ENCODE measurements at places on chromosomes 5 and 9. TPM values are rescaled to one million over a fixed set of nuclear protein-coding genes. Genes with fewer than 3 reads are reported as not detected.

DNA sequence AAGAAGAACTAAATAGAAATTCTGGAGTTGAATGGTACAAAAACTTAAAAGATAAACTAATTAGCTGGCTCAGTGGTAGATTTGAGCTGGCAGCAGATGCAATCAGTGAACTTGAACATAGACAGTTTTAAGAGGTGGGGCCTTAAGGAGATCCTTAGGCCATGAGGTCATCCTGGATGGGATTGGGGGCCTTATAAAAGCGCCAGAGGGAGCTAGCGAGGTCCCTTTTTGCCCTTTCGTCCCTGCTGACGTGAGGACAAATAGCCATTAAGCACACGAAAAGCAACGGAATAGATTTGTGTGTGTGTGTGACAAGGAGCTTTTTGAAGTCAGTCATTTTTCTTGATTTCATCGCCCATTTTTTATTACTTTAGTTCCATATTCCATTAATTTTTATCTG is 83.3 kb downstream of the ZNF354C start:
- H3K27me3 ChIP-seq, result no peaks in the 10 kb centered on the region
- DNase-seq, result no peak
- H3K36me3 ChIP-seq, result no peaks in the 10 kb centered on the region
- no peak overlapping the region for H3K27ac ChIP-seq

DNA sequence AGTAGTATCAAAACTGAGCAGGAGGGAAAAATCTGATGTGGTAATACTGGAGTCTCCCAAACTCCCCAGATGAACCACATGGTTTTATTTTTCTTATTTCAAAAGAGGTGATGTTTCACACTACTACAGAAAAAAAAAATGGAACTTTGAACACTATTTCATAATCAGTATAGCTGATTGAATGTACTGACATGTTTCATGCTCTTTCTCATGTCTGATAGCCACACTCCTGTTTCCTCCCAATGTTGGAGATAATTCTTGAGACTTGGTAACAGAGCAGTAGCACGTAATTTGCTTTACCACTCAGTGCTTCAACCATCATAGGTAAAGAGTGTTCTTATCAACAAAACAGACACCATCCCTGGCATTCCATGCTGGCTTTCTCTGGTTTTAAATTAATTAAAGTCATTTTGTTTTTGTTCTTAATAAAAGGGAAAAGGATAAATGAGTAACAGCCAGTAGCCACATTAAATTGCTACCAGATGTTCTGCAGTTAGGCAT is 85.2 kb downstream of the MUSK start:
- H3K4me1 ChIP-seq, result no peaks in the 10 kb centered on the region
- no peak overlapping the region for H3K4me3 ChIP-seq
- no peak for DNase-seq
- H3K27ac ChIP-seq, result no peak overlapping the region
- H3K36me3 ChIP-seq, result no peaks in the 10 kb centered on the region

GRCh38 chr5:134430001-134430569 is 18.4 kb upstream of the CDKN2AIPNL start:
- no peaks in the 10 kb centered on the region for H3K27me3 ChIP-seq
- no peak overlapping the region for H3K27ac ChIP-seq
- no peak overlapping the region for H3K4me3 ChIP-seq
- no peaks in the 10 kb centered on the region for H3K36me3 ChIP-seq
- no peaks in the 10 kb centered on the region for H3K4me1 ChIP-seq
- no peak for DNase-seq

GRCh38 chr5:164220522-164220921 is 715.1 kb downstream of the MAT2B start:
- no peak for DNase-seq
- no peaks in the 10 kb centered on the region for H3K27me3 ChIP-seq
- no peaks in the 10 kb centered on the region for H3K36me3 ChIP-seq
- no peaks in the 10 kb centered on the region for H3K4me1 ChIP-seq
- no peak overlapping the region for H3K27ac ChIP-seq
- H3K4me3 ChIP-seq, result no peak overlapping the region

DNA sequence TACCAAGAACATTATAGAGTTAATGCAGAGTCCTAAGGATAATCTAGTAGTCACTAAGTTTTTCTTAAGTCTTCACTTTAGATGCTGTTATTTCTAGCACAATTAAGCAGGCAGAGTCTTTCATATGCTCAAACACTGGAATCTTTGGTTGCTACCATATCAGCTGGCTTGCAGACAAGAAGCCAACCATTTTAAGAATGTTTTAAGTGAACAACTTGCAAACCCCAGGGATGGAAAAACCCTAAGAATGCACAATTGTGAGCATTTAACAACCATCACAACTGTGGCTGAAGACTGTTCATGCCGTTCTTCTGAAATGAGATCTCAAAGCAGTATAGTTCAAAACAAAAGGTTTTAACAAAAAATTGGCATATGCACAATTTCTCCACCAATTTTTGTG is 55.1 kb downstream of the CSNK1A1 start:
- DNase-seq, result no peak
- H3K27ac ChIP-seq, result no peak overlapping the region
- no peaks in the 10 kb centered on the region for H3K4me1 ChIP-seq
- H3K36me3 ChIP-seq, result no peaks in the 10 kb centered on the region
- no peaks in the 10 kb centered on the region for H3K27me3 ChIP-seq
- no peak overlapping the region for H3K4me3 ChIP-seq

DNA sequence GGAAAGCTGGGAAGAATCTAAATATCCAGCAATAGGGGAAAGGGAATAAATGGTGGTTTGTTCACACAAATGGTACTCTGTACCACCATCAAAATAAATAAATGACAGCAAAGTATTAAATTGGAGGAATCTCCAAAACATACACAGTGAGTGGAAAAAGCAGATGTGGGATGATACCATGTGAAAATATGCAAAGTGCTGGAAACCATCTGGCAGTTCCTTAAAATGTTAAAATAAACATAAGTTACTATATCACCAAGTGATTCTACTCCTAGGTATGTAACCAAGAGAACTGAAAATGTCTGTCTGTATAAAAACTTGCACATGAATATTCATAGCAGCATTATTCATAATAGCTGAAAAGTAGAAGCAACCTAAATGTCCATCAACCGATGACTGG is 41.9 kb upstream of the TEX48 start:
- H3K4me3 ChIP-seq, result no peak overlapping the region
- no peaks in the 10 kb centered on the region for H3K27me3 ChIP-seq
- H3K4me1 ChIP-seq, result no peaks in the 10 kb centered on the region
- no peak for DNase-seq
- no peaks in the 10 kb centered on the region for H3K36me3 ChIP-seq

DNA sequence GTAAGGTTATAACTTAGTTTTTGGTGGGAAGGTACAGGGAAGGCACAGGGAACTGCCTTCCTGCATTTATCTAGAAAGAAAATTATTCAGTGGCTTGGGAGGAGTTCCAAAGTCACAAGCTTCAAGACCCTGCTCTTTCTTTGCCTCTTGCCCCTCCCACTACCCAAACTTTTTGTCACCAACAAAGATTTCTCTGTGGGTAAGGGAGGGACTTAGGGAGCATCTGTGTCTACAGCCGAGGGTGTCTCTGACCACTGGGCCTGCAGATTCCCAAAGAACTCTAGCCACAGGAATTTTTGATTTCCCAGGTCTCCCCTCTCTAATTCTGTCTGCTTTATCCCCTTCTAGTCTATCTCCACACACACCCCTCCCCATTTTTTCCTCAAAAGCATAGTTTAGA is 2.1 kb downstream of the ECSCR start:
- H3K27me3 ChIP-seq, result no peaks in the 10 kb centered on the region
- H3K4me1 ChIP-seq, result peaks cover 8% of the 10 kb centered on the region
- no peaks in the 10 kb centered on the region for H3K36me3 ChIP-seq
- no peak for DNase-seq
- H3K27ac ChIP-seq, result no peak overlapping the region

DNA sequence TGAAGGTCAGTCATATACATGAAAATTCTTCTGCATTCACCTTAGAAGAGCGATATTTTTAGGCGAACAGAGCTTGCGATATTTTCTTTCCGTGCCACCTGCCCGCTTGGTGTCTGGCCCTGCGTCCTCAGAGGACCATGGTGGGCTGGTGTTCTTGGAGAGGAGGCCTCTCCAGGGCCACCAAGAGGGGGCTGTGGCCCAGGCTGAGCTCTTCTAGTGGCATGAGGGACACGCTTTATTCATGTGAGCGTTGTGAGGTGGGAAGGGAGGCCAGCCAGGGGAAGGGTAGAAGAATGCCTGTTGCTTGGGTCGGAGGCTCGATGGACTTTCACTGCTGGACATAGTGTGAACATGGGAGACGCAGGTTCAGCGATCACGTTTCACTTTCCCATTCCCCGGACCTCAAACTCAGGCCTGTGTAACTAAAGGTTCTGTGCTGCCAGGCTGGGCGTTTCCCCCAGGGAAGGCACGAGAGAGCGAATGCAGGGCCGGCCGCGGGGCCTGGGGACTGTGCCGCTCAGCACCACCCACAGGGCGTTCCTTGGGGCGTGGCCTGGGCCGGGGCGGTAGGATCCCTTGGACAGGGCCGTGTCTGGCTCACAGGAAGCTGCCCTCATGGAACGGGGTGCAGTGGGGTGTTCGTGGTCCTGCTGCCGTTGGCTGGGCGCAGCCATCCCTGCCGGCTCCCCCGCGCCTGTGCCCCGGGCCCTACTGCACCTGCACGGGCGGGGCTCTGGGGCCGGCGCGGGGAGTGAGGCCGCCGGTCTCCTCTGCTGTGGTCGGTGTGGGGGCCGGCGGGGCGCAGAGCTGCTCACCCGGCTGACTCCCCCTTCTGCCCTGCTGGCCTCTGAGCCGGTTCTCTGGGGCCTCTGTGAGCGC is 40.7 kb upstream of the CLPTM1L start:
- DNase-seq, result peak; percentile 92
- H3K27ac ChIP-seq, result peak overlapping the region; percentile 40
- peaks cover 16% of the 10 kb centered on the region for H3K4me1 ChIP-seq
- H3K4me3 ChIP-seq, result peak overlapping the region; percentile 47

- no peaks in the 10 kb centered on the region for H3K27me3 ChIP-seq
- no peak overlapping the region for H3K27ac ChIP-seq
- no peaks in the 10 kb centered on the region for H3K36me3 ChIP-seq
- no peaks in the 10 kb centered on the region for H3K4me1 ChIP-seq
Measured at GRCh38 chr5:4862500-4862899, 277.6 kb upstream of the ADAMTS16 start.

GRCh38 chr5:95858023-95858461 is 35.5 kb upstream of the GLRX start:
- no peak for DNase-seq
- peak overlapping the region; percentile 85 for H3K27ac ChIP-seq
- no peak overlapping the region for H3K4me3 ChIP-seq
- H3K27me3 ChIP-seq, result no peaks in the 10 kb centered on the region

DNA sequence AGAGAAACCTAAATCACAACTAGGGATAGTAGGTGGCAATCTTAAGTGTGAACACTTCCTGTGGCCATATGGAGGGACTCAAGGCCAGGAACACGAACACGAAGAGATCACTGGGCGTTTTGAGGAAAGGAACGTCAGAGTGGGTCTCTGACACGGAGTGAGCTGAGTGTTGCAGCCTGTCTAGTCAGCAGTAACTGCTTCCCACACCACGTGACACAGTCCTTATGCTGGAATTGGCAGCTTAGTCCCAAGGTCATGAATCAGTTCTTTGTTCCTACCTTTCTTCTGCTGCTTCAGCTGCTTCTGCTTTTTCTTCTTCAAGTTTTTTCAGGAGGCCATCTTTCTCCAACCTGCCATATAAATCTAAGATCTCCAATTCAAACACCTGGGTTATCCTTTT is 18.2 kb downstream of the SPACA9 start:
- peaks cover 30% of the 10 kb centered on the region for H3K36me3 ChIP-seq
- no peaks in the 10 kb centered on the region for H3K4me1 ChIP-seq
- H3K27ac ChIP-seq, result no peak overlapping the region
- no peak overlapping the region for H3K4me3 ChIP-seq

DNA sequence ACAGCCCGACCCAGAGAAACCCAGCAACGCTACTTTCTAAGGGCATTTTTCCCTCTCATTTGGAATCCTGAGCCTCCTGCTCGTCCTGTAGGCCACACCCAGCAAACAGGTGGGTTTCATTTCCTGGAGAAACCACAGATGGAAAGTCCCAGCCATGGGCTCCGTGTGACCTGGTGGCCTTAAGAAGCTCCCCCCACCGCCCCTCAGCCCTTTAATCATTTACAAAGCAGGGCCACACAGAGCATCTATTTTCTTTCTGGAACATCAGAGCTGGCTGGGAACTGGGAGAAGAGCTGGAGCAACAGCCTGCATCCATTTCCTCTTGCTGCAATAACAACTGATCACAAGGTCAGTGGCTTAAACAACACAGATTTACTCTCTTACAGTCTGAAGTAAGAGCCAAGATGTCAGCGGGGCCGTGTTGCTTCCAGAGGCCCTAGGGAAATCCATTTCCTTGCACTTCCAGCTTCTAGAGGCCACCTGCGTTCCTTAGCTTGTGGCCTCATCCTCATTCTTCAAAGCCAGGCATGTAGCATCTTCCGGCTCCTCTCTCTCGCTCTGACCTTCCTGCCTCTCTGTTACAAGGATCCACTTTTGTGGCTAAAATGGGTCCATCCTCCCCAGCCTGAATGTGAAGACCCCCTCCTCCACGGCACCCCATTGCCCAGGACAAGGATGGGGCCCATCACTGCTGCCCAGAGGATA is 40.5 kb downstream of the C9orf50 start:
- H3K27me3 ChIP-seq, result no peaks in the 10 kb centered on the region
- no peaks in the 10 kb centered on the region for H3K4me1 ChIP-seq
- H3K36me3 ChIP-seq, result no peaks in the 10 kb centered on the region
- DNase-seq, result no peak

GRCh38 chr5:121987685-121988073 is 25.9 kb downstream of the SRFBP1 start:
- no peak for DNase-seq
- H3K4me3 ChIP-seq, result no peak overlapping the region
- no peak overlapping the region for H3K27ac ChIP-seq
- H3K4me1 ChIP-seq, result no peaks in the 10 kb centered on the region
- no peaks in the 10 kb centered on the region for H3K36me3 ChIP-seq

GRCh38 chr5:58348996-58349728 is 110.7 kb downstream of the PLK2 start:
- H3K27ac ChIP-seq, result no peak overlapping the region
- H3K4me3 ChIP-seq, result no peak overlapping the region
- no peaks in the 10 kb centered on the region for H3K36me3 ChIP-seq

- no peaks in the 10 kb centered on the region for H3K36me3 ChIP-seq
- H3K4me1 ChIP-seq, result no peaks in the 10 kb centered on the region
- no peak for DNase-seq
- no peaks in the 10 kb centered on the region for H3K27me3 ChIP-seq
Measured at GRCh38 chr5:69209602-69210001, 20.2 kb downstream of the CENPH start.

PDCD1LG2 gene
- total RNA-seq, result 0.99 TPM

ANXA2R gene
- total RNA-seq, result 1.3 TPM

CDKN2B gene
- total RNA-seq, result 6.0 TPM

CAMK4 gene
- total RNA-seq, result 0.78 TPM

SLC24A2 gene
- 0.26 TPM for total RNA-seq

SLCO6A1 gene
- not detected for total RNA-seq

Measured in body of pancreas (tissue), 4 donors.